ENCODE measurements at places on chromosomes 2 and 18. TPM values are rescaled to one million over a fixed set of nuclear protein-coding genes. Genes with fewer than 3 reads are reported as not detected.
A peak's percentile ranks its signal among the peaks of the same experiment; 100 is the strongest.

CD8B2 gene
- total RNA-seq = not detected

- H3K4me3 ChIP-seq = no peak overlapping the region
- H3K36me3 ChIP-seq = no peaks in the 10 kb centered on the region
- H3K27me3 ChIP-seq = peaks cover 5% of the 10 kb centered on the region
- no peak for DNase-seq
- H3K4me1 ChIP-seq = no peaks in the 10 kb centered on the region
Measured at GRCh38 chr18:51151568-51152511, 45.6 kb downstream of the MEX3C start.

CREB1 gene
- 74.2 TPM for total RNA-seq

CFC1 gene
- total RNA-seq = not detected

SP140 gene
- 1.0 TPM for total RNA-seq

DNA sequence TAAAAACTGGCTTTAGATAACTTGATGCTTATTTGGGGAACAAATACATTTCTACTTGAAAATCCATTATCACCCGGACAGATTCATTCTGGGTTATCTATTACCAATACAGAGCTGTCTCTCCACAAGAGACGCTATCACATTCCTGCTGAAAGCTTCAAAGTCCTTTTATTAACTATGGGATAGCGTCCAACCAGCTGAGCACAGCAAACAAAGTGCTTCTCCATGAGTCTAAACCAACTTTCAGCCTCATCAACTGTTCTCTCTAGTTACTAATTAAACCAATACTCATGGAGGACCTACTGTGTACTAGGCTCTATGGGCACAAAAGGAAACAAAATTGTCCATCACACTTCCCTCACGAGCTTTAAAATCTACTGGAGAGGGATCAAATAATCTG lies 132.8 kb downstream of the L3MBTL4 start:
- no peaks in the 10 kb centered on the region for H3K36me3 ChIP-seq
- DNase-seq = no peak
- no peak overlapping the region for H3K4me3 ChIP-seq
- peaks cover 9% of the 10 kb centered on the region for H3K27me3 ChIP-seq
- H3K27ac ChIP-seq = no peak overlapping the region

GRCh38 chr18:42053188-42053781 lies 98.3 kb downstream of the PIK3C3 start:
- peaks cover 25% of the 10 kb centered on the region for H3K36me3 ChIP-seq
- DNase-seq = no peak
- no peaks in the 10 kb centered on the region for H3K27me3 ChIP-seq
- H3K4me3 ChIP-seq = peak overlapping the region; percentile 49

GRCh38 chr2:231613331-231613662 lies 20.6 kb downstream of the TEX44 start:
- H3K27ac ChIP-seq = peak overlapping the region; percentile 98
- H3K4me1 ChIP-seq = peaks cover 51% of the 10 kb centered on the region
- no peak for DNase-seq
- H3K36me3 ChIP-seq = no peaks in the 10 kb centered on the region
- H3K27me3 ChIP-seq = no peaks in the 10 kb centered on the region

DNA sequence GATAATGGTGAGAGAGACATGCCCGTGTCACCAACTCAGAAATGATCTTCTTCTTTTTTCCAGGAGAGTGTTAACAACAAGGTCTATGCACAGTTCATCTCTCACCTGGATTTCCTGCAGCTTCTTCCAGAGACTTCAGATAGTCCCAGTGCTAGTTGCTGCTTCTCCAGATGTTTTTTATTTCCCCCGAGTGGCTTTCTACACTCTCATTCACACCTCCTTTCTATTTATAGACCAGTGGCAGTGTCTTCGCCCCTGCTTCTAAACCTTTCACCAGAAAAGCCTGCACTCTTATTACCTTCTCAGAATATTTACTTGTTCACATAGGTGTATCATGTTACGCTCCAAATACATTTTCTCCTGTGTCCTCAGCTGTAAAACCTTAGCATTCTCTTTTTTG lies 558.8 kb upstream of the CHAC2 start:
- DNase-seq = no peak
- H3K4me3 ChIP-seq = no peak overlapping the region
- H3K36me3 ChIP-seq = no peaks in the 10 kb centered on the region
- no peaks in the 10 kb centered on the region for H3K4me1 ChIP-seq

OR6B2 gene
- total RNA-seq = not detected

- no peak overlapping the region for H3K4me3 ChIP-seq
- no peaks in the 10 kb centered on the region for H3K4me1 ChIP-seq
- DNase-seq = no peak
- H3K36me3 ChIP-seq = no peaks in the 10 kb centered on the region
Measured at GRCh38 chr2:178764097-178764496, 43.1 kb downstream of the TTN start.

CHPF gene
- total RNA-seq = 144 TPM

GRCh38 chr2:18067588-18068384 lies 189.3 kb downstream of the KCNS3 start:
- no peaks in the 10 kb centered on the region for H3K4me1 ChIP-seq
- no peak for DNase-seq
- H3K27ac ChIP-seq = no peak overlapping the region
- no peak overlapping the region for H3K4me3 ChIP-seq
- no peaks in the 10 kb centered on the region for H3K36me3 ChIP-seq
- no peaks in the 10 kb centered on the region for H3K27me3 ChIP-seq

SPC25 gene
- 5.6 TPM for total RNA-seq
